T1000 (cell line): ENCODE measurements at places on chromosomes 13 and 19.

GRCh38 chr19:47032171-47032811, 12.7 kb downstream of the NPAS1 start:
- no peak for DNase-seq

DNA sequence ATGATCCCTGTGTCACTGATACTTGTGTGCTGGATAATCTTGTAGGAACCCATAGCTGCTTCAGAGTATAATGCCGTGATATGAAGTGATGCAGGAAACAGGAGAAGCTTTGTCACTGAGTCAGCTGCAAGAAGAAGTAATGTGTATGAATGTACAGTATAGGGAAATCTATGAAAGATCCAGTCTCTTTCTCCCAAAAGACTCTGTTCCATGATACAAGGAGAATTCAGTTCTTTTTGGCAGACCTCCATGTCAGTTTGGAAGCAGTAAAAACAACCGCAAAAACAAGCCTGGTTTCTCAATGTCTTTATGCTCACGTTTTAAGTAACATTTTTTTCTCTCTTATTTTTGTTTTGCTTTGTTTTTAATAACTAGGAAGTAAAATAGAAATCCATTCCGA, 33.9 kb downstream of the PCDH17 start:
- no peak for DNase-seq

GRCh38 chr19:11624069-11624463, 26.8 kb downstream of the ZNF627 start:
- DNase-seq = no peak

- no peak for DNase-seq
Observed at GRCh38 chr19:44777715-44778347, at the start of gene CBLC. Gene CBLC (plus strand): TSS chr19:44777890. CDS start chr19:44777932, 42 bp downstream.

DNA sequence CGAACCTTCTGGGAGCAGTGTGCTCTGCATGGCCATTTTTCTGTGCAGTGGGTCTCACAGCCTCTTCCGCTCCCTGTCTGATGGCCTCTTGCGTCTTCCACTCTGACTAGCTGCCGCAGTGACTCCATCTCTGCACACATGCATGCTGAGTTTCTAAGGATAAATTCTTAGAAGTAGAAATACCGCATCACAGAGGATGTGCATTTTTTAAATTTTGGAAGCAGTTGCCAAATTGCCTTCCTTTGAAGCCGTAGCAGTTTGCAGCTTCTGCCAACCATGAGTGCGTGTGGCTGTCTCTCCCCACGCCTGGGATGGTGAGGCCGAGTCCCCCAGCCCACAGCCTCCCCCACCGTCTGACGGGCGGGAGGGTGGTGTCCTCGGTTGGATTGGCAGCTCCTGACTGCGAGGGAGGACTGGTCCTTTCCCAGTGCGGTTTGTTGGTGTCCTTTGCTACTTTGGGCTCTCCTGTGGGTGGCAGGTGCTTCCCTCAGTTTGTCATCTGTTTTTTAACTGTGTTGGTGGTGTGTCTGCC, 9.8 kb downstream of the FZR1 start:
- no peak for DNase-seq

DNA sequence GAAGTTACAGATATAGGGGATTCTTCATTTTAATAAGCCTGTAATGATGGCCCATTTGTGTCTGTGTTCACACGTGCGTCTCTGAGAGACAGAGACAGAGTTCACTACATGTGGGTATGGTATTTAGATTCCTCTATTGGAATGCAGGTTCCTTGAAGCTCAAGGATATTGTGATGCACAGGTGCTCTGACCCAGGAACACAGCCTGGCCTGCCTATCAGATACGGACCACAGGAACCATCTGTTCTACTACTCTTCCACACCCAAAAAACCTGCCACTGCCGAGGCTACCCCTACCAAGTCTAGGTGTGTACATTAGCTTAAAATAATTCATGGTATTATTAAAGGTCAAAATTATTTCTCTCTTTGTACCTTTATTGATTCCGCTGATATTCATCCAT, 289.2 kb downstream of the ATP8A2 start:
- no peak for DNase-seq

DNA sequence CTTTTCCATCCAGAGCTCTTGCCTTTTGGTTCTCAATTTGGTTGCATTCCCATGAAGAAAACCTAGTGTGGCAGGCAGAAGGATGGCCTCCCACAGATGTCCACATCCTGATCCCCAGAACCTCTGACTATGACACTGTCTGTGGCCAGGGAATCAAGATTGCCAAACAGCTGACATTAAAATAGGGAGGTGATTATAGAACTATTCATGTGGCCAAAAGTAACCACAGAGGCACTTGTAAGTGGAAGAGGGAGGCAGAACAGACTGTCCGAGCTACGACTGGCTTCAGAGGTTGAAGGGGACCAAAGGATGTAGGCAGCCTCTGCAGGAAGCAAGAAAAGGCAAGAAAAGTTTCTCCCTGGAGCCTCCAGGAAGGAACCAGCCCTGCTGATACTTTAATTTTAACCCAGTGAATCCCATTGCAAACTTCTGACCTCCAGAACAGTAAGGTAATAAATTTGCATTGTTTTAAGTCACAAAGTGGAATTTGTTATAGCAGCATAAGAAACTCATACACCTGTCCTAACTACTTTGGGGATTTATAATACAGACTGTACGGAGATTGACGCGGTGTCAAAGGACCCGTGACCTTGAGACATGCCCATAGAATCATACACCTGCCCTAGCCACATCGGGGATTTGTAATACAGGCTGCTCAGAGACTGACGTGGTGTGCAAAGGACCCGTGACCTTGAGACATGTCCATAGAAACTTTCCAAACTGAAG, 106.5 kb downstream of the ATP11A start:
- DNase-seq = no peak

- DNase-seq = no peak
Observed at GRCh38 chr13:55230570-55230908, 1910.2 kb upstream of the PRR20A start.

GRCh38 chr13:91295712-91296410, 51.6 kb upstream of the MIR17HG start:
- DNase-seq = no peak

GRCh38 chr19:16400911-16401591, 70.7 kb downstream of the EPS15L1 start:
- no peak for DNase-seq

DNA sequence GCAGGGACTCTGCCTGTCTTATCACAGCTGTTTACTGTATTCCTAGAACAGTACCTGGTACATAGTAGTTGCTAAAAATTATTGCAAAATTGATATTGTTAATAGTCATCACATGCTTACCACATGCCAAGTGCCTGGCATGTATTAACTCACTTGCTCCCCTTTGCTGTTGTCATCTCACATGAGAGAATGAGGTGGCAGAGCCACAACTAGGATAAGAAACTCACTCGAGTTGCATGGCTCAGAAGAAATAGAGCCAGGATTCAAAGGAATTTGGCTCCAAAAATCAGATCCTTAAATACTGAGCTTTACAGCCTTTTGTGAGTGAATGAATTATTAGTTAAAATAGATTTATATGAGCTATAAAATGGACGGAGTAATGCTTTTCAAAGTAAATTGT, 42.6 kb downstream of the B3GLCT start:
- DNase-seq = no peak

GRCh38 chr19:53254411-53255341, at the start of gene ZNF677:
Gene ZNF677 (minus strand): TSS chr19:53254873. CDS start chr19:53251550, 3,323 bp downstream.
- peak; percentile 91 for DNase-seq

DNA sequence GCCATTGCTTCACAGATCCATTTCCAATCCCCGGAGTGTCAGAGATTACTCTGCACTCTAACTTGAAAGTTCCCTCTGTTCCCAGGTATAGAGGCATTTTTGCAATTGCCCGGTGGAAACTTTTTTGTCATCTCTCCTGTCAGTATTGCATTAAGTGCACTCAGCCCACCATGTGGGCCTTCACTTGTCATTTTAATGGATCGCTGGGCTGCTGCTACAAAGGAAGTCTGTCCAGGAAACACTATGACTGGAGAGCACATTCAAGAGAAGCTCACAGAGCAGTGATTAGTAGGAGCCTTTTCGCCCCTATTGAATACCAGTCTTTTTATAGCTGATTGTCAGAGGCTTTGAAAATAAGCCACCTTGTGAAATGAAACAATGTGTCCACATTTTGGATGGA, 180.9 kb downstream of the B3GLCT start:
- no peak for DNase-seq

DNA sequence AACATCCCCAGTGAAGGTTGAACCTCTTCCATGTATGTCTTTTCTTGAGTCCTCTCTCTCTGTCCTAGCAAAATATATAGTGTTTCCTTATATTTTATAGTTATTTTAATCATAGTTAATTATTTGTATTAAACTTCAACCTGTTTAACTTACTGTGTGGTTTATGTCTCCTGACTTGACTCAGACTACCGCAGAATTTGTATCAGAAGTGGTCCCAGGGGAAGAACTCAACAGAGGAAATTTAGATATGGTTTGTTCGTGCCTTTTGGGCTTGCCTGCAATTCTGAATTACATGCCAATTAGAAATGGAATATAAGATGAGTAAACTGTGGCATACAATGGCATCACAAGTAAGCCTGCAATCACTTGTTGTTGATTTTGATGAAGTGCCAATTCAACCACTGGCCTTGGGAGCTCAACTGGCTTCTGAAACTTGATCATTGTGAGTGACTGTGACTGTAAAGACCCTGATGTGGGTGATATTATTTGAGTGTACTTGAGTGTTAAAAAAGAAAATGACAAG, 1459.5 kb upstream of the PCDH20 start:
- DNase-seq = no peak

GRCh38 chr19:54462047-54462654, 1.4 kb downstream of the LENG9 start:
- no peak for DNase-seq

DNA sequence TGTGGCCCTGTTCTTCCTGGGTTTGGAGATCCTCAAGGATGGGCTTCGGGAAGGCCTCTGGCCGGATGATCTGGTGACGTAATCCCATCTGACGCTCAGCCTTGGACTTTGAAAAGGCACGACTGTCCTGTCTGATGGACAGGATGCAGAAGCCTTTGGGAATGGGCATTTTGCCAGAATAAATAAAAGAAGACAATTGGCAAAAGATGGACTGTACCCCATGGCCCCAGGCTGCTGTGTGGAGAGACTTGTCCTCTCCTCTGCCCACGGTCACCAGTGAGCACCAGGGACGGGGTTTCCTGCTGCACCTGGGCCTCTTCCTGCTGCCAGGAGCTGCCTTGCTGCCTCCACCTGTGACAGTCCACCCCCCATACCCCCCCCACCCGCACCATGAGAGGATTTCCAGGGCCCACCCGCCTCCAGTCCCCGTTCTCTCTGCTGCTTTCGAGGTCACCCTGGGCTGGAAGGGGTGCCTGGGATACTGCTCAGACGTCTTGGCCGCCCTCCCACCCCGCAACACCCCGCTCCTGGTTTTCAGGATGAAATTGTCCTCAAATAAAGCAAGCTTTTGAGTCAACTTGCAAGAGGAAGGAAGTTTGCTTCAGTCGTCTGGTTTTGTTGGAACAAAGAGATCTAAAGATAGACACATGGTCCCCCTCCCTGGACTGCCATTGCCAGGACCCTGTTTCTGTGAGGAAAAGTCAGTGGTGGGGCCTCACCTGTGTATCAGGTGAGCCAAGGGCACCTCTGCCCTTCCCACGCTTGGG, 40.9 kb downstream of the MCF2L start:
- DNase-seq = no peak

GRCh38 chr13:51797664-51798488, 6.1 kb downstream of the DHRS12 start:
- DNase-seq = no peak

GRCh38 chr13:44421853-44422525, 48.4 kb downstream of the SERP2 start:
- no peak for DNase-seq

- DNase-seq = no peak
Observed at GRCh38 chr13:92954746-92955145, 271.9 kb upstream of the GPC6 start.

DNA sequence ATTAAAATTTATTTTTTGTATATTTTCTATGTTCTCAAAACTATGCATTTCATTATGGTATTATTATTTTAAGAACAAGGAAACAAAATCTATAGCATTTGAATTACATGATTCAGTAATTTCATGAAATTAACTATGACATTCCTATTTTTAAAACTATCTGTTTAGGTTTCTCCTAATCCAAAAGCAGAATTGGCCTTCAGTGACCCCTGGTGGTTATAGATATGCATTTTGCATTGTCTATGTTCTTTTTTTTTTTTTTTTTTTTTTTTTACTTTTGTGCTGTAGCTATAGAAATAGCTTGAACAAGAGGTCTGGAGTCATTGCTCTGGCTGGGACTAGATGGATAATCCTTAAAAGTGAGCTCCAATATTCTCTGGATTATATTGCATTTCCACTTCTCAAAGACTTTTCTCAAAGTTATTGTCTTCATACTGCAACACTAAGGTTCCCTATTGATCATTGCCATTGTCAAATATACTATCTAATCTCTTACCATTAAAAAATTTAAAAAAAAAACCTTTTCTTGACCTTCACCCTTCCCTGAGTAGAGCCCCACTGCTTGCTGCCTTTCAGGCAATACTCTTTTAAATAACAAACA, 15.9 kb upstream of the DNAJC3 start:
- DNase-seq = no peak

DNA sequence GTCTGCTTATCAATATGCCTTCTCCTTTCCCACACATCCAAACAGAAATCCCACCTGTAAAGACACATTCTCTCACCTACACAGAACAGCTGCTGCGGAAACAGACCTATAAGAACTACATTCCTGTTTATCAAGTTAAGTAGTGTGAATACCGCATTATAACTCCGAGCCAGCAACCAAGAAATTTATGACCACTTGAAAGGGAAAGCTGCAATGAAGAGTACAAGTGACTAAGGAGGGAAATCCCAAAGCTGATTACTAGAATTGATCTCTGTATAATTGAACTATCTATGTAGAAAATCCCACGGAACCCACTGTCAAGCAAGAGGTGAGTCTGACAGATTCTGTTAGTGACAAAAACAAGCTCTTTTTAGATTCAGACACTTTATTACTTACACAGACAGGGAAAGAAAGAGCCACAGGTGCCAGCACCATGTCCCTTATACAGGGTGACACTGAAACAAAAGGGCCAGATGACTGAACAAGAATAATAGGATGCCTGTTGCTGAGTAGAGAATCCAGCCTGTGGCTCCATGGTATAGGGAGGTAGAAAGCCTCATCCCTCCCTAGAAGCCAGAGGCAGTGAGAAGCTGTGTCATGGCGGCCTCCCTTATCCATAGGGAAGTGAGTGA, 1.6 kb upstream of the IGFL4 start:
- DNase-seq = no peak

- no peak for DNase-seq
Observed at GRCh38 chr13:46698014-46698413, 98.9 kb downstream of the ESD start.
